ENCODE measurements at places on chromosomes 5 and 9.

- no peak for DNase-seq
These were observed 5.6 kb downstream of the PTCD2 start for GRCh38 chr5:72325566-72326305.

DNA sequence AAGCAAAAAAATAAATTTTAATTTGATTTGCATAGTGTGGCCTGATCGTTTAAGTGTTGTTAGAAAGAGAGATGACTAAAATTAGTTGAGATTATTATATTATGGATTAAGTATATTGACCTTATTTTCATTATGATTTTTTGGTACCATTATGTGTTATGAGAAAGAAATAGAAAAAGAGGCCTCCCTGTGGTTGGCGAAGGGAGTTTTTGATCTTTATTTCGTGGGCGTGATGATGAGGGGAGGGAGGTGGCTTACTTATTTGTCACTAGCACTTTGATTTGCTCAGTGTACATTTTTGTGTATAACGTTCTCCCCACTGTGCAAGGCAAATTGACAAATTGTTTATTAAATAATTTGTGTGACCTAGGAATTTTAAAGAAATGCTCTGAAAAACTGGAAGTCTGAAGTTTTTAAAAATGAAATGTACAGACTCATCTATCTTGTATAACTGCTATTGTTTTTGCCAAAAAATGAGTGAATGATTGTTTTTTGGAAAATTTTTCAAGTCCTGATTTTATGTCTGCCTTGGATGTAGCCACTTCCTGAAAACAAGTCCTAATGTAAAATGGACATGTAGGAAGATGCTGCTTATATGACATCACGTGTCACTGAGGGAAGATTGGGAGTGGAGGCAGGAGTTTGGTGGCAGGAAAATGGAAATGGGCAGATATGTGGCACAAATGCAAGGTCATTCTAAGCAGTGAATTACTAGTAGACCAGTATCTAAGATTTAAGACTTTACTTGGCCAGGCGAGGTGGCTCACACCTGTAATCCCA, 3.0 kb downstream of the DAPK1 start:
- DNase-seq: no peak

GRCh38 chr5:139569270-139569955, 8.3 kb downstream of the UBE2D2 start:
- no peak for DNase-seq

DNA sequence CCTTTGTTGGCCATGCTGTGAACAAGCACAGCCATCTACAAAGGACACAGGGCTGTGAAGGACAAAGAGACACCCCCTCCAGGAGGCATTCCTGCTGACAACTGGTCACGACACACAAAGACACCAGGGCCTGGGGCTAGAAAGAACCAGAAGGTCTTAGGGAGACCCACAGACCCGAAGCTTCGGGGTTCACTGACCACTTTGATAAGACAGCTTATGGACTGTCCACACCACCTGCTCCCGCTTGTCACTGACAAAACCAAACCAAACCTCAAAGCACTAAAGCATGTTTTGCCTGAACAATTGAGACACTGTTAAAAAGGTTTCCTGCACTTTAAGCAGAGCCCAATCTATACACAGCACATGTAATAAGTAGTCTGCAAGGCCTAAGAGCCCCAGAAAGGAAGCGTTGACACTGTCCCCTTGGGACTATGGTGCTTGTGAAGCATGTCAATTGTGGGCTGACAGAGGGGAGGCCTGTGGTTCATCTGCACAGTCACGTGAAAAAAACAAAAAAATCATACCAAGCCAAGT, 185.0 kb downstream of the GAPVD1 start:
- DNase-seq: no peak

DNA sequence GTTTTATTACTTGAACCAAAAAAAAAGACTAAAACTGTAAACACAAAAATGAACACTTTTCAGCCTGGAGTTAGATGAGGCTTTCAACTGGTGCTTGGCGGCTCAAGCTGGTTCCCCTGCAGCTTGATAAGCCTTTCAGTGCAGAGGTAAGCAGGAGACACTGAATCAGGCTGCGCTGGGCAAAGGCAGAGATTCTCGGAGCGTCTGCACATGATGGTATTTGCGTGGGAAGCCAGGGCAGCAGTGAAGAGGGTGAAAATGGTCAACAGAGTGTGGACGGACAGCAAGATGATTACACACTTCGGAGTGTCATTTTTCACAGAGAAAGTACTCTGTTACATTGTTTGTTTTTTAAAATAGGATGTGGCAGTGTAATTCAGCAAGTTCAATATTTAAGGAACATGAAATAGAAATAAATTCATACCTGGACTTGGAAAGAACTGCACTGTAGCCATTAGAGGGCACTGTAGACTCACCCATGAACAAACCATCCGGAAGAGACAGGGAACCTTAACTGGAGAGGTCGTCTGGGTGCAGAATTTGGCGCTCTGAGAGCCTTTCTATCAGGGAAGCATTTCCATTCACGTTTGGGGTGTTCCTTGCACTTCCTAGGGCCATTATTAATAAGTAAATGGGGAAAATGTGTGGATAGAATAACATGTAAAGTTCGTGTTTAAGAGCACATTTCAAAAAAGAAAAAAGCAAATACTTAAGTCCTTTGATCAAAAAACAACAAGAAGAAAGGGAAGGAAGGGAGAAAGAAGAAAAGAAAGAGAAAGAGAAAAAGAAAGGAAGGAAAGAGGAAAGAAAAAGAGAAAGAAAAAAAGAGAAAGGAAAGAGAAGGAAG, 69.8 kb downstream of the ICE1 start:
- no peak for DNase-seq

GRCh38 chr9:5500441-5501235, 9.7 kb upstream of the PDCD1LG2 start:
- DNase-seq: no peak

- DNase-seq: no peak
These were observed 18.0 kb upstream of the FBP2 start for GRCh38 chr9:94611638-94612068.

DNA sequence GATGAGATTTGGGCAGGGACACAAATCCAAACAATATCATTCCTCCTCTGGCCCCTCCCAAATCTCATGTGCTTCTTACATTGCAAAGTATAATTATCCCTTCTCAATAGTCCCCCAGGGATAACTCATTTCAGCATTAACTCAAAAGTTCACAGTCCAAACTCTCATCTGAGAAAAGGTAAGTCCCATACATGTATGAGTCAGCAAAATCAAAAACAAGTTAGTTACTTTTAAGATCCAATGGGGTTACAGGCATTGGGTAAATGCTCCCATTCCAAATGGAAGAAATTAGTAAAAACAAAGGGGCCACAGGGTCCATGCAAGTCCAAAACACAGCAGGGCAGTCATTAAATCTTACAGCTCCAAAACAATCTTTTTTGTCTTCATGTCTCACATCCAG, 917.9 kb upstream of the CDH10 start:
- DNase-seq: no peak

- DNase-seq: no peak
These were observed 10.8 kb downstream of the GABRB2 start for GRCh38 chr5:161535762-161536161.

DNA sequence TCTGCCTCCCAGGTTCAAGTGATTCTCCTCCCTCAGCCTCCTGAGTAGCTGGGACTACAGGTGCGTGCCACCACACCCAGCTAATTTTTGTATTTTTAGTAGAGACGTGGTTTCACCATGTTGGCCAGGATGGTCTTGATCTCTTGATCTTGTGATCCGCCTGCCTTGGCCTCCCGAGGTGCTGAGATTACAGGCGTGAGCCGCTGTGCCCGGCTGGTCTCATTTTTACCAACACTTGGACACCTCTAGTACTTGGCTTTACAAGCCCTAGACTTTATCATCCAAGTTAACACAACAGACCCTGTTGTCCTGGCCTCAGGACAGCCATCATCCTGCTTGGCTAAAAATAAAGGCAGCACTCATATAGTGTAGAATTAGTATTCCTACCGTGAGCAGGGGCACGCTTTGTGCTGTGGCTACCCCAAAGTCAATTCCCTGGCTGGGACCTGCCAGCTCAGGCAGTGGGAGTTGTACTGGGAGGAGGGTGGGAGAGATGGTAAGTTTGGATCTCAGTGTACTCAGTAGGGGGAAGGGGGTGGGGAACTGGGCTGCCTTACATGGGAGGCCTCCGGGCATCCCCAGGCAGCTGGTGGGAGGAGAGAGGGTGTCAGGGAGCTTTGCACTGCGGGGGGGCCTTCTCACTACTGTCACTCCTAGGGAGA, 6.6 kb downstream of the PDZD2 start:
- DNase-seq: no peak

GRCh38 chr9:75239176-75239575, 150.9 kb downstream of the OSTF1 start:
- DNase-seq: no peak

DNA sequence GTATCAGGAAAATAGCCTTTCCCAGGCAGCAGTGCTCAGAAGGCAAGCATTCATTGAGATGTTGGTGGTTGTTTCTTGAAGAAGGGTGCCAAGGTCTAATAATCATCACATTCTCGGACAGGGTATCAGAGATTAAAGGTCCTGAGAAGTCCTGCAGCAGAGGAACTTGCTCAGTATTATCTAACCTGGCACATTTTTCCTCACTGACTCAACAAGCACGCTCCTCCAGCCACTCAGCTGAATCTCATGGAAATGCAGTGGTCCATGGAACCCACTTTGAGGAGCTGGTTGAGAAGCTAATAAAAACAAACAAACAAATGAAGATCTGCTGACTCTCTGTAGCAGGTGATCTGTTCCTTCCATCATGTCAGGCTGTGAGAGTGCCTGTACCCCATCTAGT, 35.3 kb upstream of the ICE1 start:
- no peak for DNase-seq

DNA sequence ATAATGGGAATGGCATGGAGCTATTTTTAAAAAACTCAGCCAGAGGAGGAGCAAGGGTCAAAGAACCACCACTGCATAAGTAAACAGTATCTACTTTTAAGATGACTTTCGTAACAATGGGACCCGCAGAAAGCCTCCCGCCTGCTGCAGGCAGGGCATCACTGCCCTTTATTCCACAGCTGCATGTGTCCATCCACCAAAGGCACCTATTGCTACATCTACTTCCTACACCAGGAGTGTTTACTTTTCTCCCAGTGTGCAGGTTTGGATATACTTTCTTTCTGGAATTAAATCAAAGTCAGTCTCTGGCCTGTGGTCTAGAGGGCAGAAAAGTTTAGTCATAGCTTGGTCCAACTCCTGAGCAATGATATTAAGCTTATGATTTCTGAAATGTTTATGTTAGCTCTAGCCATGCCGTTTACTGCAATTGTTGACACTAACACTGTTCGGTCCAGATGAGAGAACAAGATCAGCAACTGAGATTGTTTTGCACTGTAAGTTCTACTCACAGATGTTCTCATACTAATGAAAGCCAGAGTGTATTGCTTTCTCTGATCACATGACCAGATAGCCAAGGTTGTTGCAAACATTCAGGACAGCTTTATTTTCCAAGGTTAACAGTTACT, 391.5 kb downstream of the FGF10 start:
- no peak for DNase-seq

DNA sequence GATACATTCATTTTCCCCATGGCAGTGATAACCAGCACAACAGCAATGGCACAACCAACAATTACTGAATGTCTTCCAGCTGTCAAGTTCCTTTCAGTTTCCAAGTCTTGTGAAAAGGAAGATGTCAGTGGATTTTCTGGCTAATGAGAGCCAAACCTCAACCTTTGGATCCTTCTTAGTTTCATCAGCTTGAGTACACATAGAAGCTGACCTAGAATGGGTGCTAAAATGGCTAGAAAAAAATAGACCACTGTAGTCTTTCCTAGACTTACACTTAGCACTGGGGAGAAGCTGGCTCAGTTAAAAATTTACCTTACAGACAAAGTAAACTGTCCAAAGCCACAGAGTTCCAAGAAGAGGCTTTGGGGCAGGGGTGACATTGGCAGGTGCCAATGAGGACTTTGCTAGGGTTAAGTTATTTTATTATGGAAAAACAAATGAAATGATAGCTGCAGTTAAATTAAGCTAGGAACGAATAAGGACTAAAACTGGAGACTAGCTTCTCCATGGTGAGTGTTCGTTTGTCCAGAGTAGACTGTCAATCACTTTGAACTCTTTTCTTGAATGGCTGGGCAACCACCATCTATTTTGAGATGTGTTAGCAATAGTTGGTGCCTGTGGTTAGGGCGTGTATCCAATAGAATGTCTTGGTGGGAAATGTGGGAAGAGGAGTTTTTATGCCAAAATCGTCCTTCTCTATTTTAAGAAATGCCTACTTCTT, 25.9 kb upstream of the TXN start:
- no peak for DNase-seq

DNA sequence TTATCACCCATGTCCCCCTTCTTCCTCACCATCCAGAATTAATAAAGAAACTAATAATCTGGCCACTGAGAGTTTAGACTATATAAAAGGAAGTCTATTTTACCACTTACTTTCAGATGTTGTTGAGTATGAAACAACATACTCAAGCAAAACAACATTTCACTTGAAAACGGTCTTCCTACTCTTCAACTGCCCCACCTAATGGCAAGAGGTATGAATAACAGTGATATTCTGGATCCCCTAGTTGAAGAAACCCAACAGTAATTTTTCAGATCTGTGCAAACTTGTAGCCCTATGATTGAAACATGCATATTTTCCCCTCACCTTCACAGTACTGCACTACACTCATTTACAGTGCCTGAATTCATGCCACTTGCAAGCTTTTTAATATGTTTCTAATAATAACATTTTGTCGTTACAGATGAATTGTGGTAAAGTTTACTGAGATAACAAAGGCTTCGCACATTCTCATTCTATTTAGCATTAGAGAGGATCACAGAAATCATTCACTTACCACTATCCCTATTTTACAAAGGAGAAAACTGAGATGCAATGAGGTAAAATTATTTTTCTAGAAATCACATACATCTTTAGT, 267.9 kb upstream of the PDE4D start:
- DNase-seq: no peak

GRCh38 chr5:14269395-14269794, 126.3 kb downstream of the TRIO start:
- no peak for DNase-seq

GRCh38 chr9:109134167-109134578, 14.4 kb upstream of the TMEM245 start:
- no peak for DNase-seq

GRCh38 chr5:122978644-122979297, 57.8 kb downstream of the PPIC start:
- DNase-seq: no peak

DNA sequence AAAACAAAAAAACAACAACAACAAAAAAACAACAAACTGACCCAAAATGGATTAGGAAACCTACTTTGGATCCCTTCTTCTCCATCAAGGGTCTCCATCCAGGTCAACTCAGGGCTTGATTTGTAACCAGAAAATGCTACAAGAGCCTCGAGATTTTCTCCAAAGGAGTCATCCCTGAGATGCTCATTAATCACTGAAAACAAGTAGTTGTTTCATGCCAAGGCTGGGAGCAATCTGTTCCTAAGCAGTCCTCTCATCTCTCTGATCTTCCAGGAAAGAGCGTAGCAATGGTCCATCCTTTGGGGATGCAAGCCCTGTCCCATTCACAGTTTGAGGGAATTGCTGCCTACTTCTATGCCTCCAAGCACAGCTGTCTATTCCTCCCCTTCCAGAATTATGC, 203.0 kb upstream of the MAP3K1 start:
- no peak for DNase-seq

Data from C1 segment of cervical spinal cord (tissue), 14 donors.